ENCODE measurements at places on chromosomes 12 and 14.
A peak's percentile ranks its signal among the peaks of the same experiment; 100 is the strongest.

GRCh38 chr12:1761857-1762256 is 58.5 kb upstream of the LRTM2 start:
- no peak for DNase-seq

DNA sequence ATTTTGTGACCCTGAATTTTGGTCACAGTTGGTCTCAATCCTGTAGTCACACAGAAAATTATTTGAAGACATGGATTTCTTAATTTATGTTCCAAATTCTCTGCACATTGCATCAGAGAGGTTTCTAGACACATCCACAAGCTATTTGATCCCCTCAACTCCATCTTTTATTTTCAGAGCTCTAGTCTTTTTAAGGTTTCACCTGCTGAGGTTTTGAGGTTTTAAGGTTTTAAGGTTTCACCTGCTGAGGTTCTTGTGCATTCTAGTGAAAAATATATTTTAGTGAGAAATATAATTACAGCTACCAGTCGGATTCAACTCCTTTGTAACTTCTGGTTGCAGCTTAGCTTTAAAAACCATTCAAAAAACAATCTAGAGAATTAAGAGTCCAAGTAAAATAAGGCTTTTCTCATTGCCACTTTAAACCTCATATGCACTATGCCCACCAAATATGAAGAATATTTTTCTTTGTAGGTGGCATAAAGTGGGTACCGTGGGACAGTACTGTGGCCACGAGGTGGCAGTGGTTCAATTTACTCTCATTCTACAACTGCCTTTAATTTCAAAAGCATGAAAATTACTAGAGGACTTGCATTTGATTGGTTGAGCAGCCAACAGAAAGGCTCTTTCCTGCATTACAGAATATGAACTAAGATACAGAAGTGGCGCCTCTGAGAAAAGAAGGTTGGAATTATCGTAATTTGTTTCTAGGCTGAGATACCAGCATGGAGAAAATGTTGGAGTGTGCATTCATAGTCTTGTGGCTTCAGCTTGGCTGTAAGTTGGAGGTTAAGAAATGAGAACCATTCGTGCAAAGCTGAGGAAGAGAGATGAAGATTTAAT is 366.5 kb upstream of the OR4E1 start:
- DNase-seq, result no peak

DNA sequence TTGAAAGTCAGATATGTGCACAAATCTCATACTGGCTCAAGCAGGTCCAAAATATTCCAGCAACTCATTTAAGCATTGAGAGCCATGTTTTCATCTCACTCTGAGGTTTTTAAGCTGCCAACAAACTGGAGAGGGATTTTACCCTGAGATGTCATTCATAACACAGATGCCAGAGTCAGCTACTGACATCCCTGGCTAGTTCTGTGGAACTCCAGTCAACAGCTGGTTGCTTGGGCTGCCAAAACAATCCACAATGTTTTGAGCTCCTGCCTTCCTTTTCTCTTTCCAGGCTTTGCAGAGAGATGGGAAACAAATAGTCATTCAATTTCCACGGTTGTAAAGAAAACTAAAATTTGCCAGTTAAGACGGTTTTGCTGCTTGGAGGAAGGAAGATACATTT is 621.2 kb upstream of the FBXO33 start:
- no peak for DNase-seq

GRCh38 chr14:38710881-38711280 is 392.2 kb downstream of the SEC23A start:
- no peak for DNase-seq

- no peak for DNase-seq
Observed at GRCh38 chr12:25422241-25422640, 130.8 kb downstream of the LMNTD1 start.

DNA sequence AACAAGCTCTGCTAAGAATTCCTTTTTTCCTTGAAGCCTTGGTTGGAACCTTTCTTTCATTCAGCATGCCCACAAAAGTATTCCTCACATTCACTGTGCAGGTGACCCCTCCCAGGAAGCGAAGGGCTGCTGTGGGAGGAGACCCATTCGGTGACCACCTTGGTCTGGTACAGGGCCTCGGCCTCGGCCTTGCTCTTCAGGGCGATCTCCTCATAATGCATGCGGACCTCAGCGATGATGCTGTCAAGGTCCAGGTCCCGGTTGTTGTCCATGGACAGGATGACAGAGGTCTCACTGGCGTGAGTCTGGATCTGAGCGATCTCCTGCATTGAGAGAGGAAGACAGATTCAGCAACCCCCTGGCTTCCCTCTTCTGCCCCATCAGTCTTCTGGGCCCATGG is 3.1 kb downstream of the KRT74 start:
- DNase-seq, result no peak

DNA sequence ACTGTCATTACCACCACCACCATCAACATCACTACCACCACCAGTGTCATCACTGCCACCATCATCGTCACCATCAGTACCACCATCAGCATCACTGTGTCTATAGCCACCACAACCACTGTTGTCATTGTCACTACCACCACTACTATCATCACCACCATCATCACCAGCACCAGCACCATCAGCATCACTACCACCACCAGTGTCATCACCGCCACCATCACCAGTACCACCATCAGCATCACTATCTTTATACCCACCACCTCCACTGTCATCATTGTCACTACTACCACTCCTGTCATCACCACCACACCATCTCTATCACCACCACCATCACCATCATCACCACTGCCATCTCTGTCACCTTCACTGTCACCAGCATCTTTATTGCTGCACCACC is 60.6 kb downstream of the BEGAIN start:
- DNase-seq, result no peak

DNA sequence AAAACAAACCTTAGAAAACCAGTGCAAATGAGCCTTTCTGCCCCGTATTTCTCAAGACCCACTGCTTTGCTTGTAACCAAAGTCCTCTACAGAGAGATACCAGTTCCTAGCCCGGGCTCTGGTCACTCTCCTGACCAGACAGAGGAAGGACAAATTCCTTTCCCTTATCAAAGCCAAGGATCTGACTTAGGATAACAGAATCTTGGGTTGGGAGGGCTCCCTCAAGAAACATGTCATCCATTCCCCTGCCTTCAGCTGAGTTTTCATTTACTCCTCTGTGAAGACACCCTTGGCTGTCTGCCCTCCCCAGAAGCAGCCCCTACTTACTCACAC is 116.0 kb upstream of the PARP11 start:
- DNase-seq, result no peak

- no peak for DNase-seq
Observed at GRCh38 chr14:104346608-104347007, 208.2 kb downstream of the KIF26A start.

DNA sequence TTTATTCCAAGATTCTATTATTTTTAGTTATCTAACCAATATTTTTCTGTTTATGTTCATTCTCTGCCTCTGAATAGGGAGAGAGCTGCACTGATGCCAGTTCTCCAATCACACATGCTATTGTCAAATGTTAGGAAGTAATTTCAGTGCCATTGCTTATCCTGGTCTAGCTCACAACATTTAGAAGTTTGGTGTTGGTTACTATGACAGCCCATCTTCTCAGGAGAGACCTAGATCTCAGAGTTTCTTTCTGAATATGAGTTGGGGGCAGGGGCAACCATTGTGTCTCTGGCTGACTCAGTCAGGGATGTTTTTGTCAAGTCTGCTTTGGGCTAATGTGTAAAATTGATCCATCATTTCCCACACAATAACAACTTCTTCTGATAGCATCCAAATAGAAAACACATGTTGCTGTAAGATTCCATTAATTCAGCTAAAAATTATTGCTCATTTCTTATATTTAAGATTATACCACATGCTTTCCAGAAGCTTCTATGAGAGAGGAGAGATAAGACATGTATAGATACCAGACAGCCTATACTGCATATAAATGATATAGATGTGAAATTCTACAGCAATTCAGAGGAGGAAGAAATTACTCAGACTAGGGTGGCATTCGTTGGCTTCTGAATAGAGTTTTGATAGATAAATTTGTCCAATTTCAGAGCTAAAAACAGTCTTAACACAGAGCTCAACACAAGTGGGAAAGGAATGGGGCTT is 64.8 kb downstream of the DACT1 start:
- DNase-seq, result no peak

DNA sequence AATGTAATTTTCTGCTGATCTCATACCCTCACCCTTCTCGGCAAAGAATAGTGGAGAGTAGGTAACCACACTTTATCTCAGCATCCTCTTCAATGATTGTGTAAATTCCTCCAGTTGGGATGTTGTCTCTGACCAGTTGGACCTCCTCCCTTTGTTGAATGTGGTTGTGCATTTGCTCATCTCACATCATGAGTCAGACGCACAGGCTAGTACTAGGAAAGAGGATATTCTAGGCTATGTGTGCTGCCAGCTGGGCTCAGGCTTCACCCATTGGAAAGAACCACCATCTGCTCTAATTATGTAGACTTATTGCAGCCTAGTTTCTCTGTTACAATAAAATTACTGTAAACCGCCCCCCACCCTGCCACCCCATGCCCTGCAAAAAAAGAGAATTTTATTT is 90.3 kb downstream of the LMO3 start:
- no peak for DNase-seq

GRCh38 chr12:59675461-59675860 is 79.6 kb downstream of the SLC16A7 start:
- DNase-seq, result no peak

DNA sequence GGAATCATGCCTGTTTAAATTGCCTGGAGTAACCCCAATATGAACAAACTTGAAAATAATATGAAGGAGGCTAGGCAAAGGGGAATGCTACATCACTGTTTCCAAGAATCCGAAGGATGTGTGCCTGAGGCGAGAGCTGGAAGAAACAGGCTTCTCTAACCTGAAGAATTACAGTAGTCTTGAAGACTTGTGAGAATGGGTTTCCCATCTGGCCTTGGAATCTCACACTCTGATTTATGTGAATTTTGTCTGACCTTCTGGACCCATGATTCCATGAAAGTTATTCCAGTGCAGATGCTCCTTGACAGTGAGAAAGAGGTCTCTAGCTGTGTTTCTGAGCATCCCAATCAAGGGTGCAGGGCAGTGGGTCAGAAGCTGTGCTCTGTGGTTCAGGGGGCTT is 122.1 kb upstream of the PARP11 start:
- no peak for DNase-seq

DNA sequence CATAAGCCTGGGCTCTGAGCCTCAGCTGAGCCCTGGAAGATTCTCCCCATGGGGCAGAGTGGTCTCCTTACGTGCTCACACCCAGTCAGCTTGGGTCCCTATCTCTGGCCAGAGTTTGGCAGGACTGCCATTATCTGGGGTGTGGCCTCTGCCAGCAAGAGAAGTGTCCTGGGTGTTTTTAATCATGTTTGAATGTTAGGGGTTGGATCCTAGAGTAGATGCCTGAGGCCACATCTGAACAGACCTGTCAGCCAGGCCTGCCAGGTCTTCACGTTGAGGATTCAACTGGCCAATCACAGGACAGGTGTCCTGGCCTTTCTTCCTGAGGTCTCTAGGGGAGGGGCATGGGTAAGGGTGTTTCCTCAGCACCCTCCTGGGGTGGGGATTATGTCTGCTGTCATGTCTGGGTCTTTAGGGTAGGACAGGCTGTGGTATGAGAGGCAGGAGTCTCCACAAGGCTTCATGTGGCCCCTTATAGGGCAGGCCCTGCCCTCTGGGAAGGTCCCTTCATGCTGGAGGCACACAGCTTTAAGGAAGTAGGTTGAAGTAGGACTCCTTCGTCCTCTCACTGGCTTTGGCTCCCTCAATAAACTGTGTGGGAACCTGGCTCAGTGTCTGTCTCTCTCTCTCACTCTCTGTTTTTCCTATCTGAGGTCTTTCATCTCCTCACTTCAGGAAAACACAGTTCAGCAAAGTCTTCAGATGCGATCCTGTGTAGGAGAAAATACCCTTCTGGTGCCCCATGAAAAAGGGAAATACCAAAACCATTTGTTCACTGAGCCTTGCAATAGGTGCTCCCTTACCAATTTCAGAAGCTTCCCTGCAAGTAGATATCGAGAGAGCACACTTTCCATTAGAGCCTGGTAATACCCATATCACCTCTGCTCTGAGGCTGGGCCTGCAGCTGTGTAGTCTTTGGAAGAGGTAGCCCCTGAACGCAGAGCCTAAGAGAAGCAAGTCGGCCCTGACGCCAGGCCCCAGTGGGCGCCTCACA is 6.7 kb upstream of the FITM1 start:
- no peak for DNase-seq

DNA sequence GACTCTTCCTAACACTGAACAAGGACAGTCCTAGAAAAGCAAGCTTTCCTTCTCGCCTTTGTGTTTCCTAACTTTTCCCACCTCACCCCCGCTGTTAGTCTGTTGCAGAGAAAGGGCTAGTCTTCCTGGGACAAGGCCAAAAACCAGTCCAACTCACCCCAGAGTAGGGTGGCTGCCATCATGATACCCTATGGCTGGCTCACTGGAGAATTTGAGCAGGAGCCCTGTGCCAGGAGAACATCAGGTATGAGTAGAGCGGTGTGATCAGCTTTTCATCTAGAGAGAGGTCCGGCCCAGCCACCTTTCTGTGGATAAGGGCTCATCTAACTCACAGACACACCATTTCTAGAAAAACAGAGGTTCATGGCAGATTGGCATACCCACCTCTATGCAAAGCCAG is 16.7 kb upstream of the ZFP36L1 start:
- no peak for DNase-seq

DNA sequence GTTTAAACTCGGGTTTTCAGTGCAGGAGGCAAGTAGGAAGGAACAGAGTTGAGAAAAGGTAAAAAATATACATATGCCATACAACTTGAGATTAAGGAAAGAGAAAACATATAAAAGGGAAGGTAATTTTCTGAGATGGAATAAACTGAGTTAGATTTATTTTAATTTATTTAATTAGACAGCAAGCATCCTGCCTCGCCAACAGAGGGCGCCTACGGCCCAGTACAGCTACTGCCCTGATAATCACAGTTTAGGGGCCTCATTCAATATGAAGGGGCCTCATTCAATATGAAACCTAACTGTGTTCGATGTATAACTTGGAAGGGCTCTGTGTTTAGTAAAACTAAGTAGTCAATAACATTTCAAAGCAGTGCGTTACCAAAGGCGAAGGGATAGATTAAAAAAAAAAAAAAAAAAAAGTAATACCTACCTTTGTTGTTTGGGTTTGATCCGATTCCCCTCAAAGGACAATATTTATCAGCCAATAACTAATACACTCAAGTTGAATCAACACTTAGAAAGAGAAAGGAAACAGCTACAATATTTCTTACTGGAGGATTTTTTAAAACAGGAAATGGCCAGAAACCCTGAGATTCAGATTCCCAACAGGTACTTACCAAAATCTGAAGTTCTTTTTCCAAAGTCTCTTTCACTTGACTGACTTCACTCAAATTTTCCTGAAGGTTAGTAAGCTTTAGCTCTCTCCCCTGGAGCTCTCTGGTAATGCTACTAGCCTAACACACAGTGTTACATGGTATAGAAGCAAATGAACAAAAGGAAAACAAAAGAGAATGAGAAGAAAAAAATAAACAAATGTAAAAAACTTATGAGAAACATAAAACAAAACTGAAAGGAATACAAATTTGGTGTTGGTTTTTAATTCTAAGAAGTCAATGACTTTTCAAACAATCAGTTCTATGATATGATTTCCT is 70.0 kb upstream of the VPS33A start:
- DNase-seq, result peak; percentile 19
